ENCODE measurements at places on chromosomes 4 and X. TPM values are rescaled to one million over a fixed set of nuclear protein-coding genes. Genes with fewer than 3 reads are reported as not detected.

- DNase-seq = no peak
These were observed 168.6 kb downstream of the PTTG2 start for GRCh38 chr4:38128478-38129459.

CCNG2 gene
- polyA plus RNA-seq = 126 TPM

RPS6KA6 gene
- polyA plus RNA-seq = 18.9 TPM

IL15 gene
- polyA plus RNA-seq = 1.8 TPM

BST1 gene
- polyA plus RNA-seq = 16.7 TPM

DNA sequence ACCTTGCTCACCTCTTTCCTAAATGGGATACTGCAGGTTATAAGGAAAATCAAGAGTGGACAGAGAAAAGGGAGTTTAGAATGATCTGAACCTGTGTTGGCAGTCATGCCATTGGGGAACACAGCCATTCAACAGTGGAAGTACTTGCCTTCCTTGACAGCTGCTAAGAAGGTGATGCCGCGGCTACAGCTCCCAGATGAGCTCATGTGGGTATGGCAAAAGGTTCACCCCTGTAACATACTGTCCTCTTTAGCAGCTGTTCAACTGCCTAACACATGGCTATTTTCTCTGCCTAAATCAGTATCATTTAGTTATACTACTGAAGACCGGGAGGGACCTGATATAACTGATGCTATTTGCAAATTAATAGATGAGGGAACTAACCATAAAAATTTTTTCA lies 76.8 kb downstream of the DCHS2 start:
- no peak for DNase-seq

- DNase-seq = no peak
These were observed 10.8 kb downstream of the DAPP1 start for GRCh38 chr4:99827454-99827853.

- DNase-seq = no peak
These were observed 332.5 kb downstream of the GRID2 start for GRCh38 chr4:92636038-92636806.

MAGEA12 gene
- not detected for polyA plus RNA-seq

- no peak for DNase-seq
These were observed 1.9 kb downstream of the PRDM5 start for GRCh38 chr4:120920666-120921065.

DNA sequence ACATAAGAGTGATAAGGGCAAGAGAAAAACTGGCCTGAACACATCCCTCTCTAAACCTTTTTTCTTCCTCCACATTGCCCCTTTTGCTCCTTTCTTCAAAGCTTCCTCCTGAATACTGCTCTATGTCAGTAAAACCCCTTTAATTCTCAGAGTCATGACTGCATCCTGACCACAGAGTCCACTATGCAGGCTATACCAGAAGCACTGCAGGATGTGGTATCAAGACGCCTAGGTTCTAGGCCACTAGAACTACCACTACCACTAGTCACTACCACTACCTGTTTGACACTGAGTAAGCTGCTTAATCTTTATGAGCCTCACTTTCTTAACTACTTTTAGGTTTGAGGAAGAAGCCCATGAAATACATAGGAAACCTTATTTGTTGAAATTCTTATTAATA lies 38.7 kb downstream of the ARHGEF9 start:
- DNase-seq = no peak
